Eye (tissue), 1 donor: ENCODE measurements at places on chromosomes 7 and 10.
A peak's percentile ranks its signal among the peaks of the same experiment; 100 is the strongest.

GRCh38 chr7:33986451-33986850 is 81.1 kb downstream of the BMPER start:
- no peak for DNase-seq

DNA sequence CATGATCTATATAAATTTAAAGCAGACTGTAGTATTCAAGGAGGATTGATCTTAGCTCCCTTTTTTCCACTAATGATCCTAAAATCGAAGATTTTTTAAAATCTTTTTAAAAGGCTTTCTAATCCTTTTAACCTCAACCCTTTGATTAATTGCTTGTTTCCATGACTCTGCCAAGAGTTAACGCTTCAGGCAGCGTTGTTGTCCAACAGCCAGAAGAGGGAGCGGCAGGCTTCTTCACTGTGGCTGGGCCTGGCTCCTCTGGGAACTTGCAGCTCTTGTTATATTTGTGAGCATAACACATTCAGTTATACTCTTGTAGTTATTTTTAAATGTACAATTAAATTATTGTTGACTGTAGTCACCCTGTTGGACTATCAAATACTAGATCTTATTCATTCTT is 26.3 kb downstream of the CRCP start:
- peak; percentile 68 for DNase-seq

DNA sequence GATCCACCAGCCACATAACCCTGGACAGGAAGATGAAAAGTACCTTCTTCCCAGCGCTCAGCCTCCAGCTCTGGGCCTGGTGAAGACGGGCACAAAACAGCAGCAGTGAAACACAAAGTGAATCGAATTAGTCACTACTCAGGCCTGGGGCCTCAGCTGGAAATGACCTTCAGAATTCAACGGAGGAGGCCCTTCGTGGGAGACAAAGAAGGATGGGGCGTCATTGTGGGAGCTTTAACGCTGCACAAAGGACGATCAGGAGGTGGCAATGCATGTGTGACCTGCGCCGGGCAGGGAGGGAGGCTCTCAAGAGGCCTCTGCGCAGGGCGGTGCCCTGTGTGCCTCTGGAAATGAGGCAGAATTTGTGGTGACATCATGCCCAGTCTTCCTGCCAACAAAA is 161.9 kb downstream of the DNAJB6 start:
- DNase-seq: no peak

- DNase-seq: no peak
These were observed 16.6 kb upstream of the TMEM236 start for GRCh38 chr10:17735166-17735941.

DNA sequence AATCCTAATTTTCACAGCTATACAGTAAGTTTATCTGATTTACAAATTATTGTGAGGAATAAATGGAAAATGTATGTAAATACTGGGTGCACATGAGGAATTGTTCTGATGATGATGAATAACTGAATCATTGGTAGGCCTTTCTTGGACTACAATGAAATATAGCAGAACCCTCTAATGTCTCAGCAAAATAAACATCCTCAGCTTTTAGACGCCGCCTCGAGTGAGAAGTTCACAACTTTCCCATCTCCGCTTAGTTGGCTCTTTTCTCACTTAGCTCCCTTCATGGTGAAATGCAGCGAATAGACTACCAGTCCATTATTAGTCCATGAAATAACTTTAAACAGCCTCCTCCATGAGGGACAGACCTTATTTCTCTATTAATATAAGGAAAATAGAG is 182.3 kb downstream of the BICC1 start:
- no peak for DNase-seq

DNA sequence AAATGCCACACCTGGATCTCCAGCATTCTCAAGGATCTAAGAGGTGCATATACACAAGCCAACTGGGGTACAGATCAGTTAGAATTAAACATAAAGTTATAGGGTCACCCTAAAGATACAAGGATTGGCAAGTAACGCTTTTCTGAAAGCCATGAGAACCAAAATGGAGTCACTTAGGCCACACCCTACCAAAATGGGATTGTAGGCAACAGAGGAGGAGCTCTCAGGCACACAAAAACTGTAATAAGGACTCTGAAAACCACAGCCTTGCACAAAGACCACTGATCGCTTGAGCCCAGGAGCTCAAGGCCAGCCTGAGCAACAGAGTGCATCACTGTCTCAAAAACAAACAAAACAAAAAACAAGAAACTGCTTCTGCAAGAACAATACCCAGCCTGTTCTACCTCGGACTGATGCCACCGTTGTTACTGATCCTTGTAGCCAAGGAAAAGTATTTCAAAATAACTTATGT is 35.5 kb downstream of the SVOPL start:
- no peak for DNase-seq
